ENCODE measurements at places on chromosomes 7 and 10.
A peak's percentile ranks its signal among the peaks of the same experiment; 100 is the strongest.

DNA sequence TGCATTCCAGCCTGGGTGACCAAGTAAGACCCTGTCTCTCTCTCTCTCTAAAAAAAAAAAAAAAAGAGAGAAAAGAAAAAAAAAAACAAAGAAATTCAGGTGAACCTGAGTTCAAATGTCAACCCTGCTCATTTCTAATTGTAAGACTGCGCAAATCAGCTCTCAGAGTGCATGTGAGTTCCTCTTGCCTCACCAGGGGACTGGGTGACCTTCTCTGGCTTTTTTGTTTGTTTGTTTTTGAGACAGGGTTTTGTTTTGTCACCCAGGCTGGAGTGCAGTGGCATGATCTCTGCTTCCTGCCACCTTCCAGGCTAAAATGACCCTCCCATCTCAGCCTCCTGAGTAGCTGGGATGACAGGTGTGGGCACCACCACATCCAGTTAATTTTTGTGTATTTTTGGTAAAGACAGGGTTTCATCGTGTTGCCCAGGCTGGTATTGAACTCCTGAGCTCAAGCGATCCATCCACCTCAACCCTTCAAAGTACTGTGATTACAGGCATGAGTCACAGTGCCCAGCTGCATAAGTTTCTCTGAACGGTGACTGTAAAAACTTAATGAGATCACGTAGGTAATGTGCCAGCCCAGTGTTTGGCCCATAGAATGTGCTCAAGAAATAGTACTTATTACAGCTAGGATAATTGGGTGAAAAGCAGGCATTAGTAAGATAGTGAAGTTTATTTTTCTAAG, 45.3 kb upstream of the BAMBI start:
- DNase-seq, result no peak

DNA sequence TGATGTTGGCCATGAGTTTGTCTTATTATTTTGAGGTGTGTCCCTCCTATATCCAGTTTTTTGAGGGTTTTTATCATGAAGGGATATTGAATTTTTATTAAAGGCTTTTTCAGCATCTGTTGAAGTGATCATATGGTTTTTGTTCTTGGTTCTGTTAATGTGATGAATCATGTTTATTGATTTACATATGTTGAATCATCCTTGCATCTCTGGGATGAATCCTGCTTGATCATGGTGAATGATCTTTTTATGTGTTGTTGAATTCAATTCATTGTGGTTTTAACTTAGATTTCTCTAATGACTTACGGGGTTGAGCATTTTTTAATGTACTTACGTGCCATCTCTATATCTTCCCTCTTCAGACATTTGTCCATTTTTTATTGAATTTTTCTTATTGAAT, 22.9 kb downstream of the DLD start:
- no peak for DNase-seq

GRCh38 chr10:124649214-124649613, 95.0 kb downstream of the FAM53B start:
- DNase-seq, result peak; percentile 62

DNA sequence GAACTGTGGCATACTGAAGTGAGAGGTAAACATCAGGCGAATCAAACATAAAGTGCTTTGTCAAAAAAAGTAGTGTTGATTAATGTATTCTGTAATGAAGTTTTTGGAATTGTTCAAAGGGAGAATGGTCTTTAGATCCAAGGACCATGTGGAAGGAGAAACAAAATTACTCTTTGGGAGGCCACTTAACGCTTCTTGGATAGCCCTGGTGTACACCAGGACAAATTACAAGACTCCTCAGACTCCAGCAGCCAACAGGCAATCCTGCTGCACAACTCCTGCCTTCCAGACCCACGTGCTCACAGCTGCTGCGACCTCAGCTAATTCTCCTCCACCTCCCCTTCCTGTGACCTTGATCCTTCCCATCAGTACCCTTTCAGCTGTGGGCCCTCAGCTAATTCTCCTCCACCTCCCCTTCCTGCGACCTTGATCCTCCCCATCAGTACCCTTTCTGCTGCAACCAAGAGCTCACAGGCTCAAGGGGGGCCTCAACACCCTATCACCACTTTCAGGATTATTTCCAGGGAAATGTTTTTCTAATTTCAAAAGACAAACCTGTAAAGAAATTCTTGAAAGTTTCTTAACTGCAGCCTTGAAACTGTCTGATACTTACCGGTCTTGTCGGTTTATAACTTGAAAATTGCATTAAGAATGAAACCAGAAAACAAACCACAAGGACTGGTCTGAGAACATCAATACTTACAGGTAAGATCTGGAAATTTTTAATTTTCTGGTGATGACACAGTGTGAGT, 29.7 kb upstream of the DDC start:
- DNase-seq, result no peak

DNA sequence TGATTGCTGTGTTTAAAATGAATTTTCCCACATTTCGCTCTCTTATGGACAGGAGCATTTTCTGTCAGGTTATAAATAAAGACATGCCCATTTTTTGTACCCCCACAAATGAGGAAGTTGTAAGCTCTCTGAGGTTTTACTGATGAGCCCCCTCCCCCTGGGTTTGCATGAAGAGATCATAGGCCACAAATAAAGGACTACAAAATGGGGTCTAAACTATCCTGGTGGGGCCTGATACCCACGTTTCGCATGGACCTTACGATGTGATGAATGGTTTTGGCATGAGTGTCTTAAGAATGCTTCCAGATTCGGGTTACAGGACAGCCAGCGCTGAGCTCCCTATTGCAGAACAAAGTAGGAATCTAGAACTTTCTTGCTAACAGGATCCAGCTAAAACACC, 5.8 kb downstream of the IKZF1 start:
- no peak for DNase-seq

DNA sequence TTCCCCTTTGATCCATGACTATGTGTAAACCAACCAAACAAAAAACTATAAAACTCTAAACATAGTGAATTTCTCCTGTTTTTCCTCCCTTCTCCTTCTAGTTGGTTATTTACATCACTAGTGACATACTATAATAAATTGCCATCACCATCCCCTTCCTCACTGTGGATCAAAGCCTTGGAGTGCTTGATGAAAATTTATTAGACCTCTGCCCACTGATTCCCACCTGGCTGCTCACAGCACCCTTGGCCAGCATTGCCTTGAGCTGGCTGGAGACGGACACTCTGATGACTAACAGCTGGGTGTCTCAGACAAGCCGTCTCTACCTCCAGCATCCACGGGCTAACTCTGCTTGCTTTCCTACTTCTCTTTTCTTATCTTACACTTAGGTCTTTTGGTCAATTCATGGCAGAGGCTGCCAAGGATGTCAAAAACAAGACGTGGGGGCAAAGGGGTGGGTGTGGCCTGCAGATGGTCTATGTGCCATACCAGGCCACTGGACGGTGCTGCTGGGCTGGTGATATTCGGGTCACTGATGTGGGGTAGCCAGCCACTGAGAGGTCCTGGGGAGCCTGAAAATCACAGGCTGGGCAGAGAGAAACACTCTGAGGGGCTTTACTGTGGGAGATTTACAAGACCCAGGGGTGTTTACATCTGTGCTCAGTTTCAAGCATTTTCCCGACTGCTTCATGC, 207.8 kb downstream of the TAX1BP1 start:
- DNase-seq, result peak; percentile 66

GRCh38 chr10:86194684-86195083, 171.9 kb downstream of the GRID1 start:
- no peak for DNase-seq

DNA sequence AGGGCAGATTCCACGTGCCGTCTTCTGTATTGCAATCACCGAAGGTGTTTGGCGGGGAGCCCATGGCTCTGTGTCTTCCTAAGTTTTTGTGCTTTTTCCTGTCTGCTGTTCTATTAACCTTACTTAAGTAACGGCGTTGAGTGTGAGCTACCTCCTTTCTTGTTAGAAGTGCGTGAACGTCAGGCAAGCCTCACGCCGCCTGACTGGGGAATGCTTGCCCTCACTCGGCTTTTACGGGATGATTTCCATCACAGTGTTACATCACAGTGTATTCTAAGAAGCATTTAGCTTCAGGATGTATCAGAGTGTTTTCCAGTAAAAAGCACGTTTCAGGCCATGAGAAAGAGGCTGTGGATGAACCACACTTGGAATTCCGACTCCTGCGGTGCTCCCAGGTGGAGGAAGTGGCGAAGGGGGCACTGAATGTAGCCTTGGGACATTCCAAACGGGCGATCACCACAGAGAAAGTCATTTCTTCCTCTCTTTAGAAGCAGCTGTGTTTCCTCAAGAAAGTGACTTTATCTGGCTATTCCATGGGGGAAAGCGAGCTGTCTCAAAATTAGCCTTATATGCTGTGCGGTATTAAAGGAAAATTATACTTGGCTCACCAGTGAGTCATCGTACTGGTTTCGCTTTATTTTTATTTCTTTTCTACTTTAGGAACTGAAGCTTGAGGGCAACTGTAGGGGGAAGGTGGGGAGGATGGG, 290.7 kb downstream of the KLF6 start:
- peak; percentile 48 for DNase-seq

- DNase-seq, result no peak
These were observed 14.8 kb downstream of the ACSM6 start for GRCh38 chr10:95208702-95209391.

DNA sequence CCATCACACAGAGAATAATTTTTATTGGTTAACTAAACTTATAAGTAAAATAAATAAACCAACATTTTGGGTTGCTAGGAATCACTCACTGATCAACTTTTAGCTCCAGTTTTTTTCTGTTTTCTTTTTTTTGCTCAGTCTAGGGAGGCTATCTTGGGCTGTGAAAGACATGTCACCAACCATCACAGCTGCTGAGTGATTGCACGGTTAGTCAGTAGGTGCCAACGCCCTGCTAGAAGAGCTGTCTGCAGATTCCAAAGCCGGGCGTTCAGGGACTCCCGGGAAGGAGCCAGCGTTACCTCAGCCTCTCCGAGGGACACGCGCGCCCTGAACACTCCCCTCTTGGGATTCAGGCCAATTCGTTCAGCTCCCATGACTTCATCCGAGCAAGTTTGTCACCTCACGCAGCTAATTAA, 604 bp upstream of the STAM start:
- no peak for DNase-seq

DNA sequence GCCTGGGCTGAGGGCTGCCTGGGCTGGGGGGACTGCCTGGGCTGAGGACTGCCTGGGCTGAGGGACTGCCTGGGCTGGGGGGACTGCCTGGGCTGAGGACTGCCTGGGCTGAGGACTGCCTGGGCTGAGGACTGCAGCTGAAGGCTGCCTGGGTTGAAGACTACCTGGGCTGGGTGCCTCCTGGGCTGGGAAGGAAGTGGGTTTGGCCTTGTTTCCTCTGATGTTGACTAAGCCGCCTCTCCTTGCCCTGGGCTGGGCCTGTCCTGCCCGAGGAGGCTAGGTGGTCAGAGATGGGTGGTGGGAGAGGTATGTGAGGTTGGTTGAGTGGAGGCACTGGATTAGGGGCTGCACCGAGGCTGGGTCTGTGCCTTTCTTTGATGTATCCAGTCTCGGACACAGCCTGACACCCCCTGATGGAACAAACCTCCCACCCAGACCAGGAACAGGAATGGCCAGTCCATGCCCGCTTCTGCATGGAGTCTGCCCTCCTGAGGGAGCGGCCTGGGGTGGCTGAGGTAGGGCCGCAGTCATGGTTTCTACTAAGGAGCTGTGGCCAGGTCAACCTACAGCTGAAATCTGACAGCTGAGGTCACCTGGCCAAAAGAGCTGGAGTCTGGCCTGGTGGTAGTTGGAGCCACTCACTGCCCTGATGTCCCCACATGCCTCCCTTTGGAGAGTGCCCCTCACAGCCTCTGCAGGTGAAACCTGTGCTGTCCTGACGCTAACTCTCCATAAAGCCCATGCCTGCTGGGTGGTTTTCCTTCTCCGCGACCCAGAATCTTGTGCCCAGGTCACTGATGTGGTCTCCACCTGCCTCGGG, 22.3 kb downstream of the SCART1 start:
- no peak for DNase-seq

DNA sequence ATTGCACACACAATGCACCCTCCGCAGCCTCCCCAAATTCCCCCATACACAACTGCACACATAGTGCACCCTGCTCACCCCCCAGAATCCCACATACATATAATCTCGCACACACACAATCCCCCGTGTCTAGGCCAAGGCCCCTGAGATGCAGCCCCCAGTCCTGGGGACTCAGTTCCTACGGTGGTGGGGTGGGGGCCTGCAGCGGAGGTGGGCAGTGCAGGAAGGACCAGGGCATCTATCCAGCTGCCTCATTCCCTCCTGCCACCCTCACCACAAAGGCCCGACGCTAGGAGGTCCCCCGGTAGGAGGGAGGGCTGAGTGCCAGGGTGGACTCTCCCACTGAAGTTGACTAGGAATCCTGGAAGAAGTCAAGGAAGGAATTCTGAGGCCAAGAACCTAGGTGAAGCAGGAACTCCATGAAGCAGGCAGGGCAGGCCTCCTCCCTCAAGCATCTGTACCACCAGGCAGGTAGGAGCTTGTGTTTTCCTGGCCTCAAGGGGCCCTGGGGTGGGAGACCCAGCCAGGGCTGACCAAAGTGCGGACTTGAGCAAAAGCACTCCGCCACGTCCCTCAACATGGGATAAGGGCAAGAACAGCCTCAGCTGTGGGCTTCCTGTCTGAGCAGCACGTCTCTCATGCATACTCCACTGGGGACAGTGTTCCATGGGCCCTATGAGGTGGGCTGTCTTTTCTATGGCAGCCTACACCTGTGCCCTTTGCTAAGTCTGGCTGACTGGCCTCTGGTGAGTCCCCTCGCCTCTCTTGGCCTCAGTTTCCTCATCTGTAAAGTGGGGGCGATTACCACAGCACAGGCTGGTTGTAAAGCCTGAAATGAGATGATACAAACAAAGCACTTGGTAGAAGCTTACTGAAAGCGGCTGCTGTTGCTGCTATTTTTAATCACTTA, 145.7 kb downstream of the MAPK8 start:
- no peak for DNase-seq

DNA sequence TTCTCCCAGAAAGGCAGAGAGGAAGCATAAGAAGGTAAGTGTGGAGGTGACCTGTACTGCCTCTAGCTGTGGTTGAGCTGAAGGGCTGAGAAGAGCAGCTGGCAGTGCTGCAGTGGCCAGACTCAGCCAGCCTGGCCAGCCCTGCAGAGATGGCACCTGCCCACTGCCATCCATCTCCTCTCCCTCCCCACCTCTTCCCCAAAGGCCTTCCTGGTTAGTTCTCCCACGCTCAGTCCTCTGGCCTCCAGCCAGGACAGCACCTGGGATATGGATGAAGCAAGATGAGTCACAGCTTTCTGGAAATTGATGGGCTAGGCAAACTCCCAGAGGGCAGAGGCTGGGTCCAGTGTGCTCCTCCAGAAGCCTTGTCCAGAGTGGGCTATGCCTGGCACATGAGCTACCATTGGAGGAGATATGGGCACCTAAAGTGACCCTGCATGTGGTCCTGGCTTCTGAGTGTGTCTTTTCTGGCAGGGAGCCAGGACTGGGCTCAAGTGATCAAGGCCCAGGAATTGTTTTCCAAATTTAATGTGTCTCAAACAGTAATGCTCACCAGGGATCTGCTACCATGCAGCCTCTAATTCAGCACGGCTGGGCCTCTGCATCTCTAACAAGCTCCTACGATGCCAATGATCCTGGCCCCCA, 81.0 kb upstream of the CACUL1 start:
- DNase-seq, result peak; percentile 62

- no peak for DNase-seq
These were observed 131.0 kb upstream of the ZNF804B start for GRCh38 chr7:88628363-88629085.

- no peak for DNase-seq
These were observed 196.2 kb downstream of the PTN start for GRCh38 chr7:137147338-137147720.
